ENCODE measurements at places on chromosomes 13 and 19. TPM values are rescaled to one million over a fixed set of nuclear protein-coding genes. Genes with fewer than 3 reads are reported as not detected.

DNA sequence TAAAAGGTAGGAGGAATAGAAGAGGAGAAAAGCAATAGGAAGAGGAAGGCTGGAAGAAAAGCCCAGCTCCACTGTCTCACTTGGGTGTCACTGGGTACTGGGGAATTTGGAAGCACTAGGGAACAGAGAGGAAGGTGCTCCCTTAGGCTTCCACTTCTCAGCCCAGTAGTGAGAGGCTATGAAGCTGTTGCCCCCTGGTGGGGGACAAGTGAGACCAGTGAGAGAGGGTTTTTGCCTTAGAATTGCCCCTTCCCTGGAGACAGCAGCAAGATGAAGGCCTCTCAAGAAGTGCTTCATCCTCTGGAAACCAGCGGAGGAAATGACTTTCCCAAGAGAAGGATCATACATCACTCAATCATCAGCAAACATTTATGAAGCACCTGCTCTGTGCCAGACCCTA is 4.7 kb upstream of the ZNF606 start:
- no peaks in the 10 kb centered on the region for H3K27me3 ChIP-seq
- H3K4me3 ChIP-seq = no peak overlapping the region
- H3K27ac ChIP-seq = no peak overlapping the region
- peaks cover 6% of the 10 kb centered on the region for H3K36me3 ChIP-seq
- H3K4me1 ChIP-seq = peaks cover 3% of the 10 kb centered on the region
- no peak for DNase-seq

GRCh38 chr13:96544957-96545356 is 449.3 kb downstream of the OXGR1 start:
- no peaks in the 10 kb centered on the region for H3K4me1 ChIP-seq
- no peaks in the 10 kb centered on the region for H3K36me3 ChIP-seq
- no peaks in the 10 kb centered on the region for H3K27me3 ChIP-seq
- no peak overlapping the region for H3K4me3 ChIP-seq
- no peak for DNase-seq

DNA sequence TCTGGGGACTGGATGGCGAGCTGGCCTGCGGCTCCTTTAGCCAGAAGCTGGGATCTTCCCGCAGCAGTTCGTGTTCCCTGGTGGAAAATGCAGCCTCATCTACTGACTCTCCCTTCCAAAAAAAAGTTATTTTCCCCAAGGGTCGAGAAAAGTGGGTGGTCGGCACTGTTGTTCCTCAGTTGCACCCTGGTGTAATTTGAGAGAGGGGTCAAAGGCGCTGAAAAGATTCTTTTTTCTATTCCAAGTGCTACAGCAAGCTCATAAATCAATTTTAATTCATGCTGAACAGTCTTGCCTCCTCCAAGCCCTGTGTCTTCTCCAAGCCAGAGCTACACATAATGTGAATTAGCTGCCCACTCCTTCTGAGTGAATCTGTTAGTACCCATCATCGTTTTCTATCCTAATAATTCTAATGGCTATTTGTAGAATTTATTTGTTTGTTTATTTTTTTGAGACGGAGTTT is 774 bp downstream of the SLC25A15 start:
- H3K27ac ChIP-seq = peak overlapping the region; percentile 27
- no peak for DNase-seq
- no peak overlapping the region for H3K4me3 ChIP-seq
- no peaks in the 10 kb centered on the region for H3K27me3 ChIP-seq
- H3K36me3 ChIP-seq = no peaks in the 10 kb centered on the region
- peaks cover 2% of the 10 kb centered on the region for H3K4me1 ChIP-seq

Gene DAZAP1
- total RNA-seq = 153 TPM

Gene CLDN10
- total RNA-seq = not detected

DNA sequence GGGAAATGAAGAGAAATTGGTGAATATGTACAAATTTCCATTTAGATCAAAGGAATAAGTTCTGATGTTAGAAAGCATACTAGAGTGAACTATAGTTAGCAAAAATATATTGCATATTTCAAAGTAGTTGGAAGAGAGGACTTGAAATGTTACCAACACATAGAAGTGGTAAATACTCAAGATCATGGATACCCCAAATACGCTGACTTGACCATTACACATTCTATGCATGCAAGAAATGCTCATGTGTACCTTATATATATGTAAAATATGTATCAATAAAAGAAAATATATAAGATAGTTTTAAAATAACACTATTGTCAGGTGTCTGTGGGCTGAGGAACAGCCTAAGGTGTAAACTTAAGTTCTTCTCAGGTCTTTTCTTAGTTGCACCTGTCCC is 14.6 kb upstream of the ZNF491 start:
- H3K36me3 ChIP-seq = peaks cover 13% of the 10 kb centered on the region
- no peak for DNase-seq
- H3K27me3 ChIP-seq = no peaks in the 10 kb centered on the region
- no peak overlapping the region for H3K27ac ChIP-seq
- no peak overlapping the region for H3K4me3 ChIP-seq

Gene RYR1
- 3.8 TPM for total RNA-seq

Gene BCL3
- 79.6 TPM for total RNA-seq

- peak; percentile 76 for DNase-seq
- H3K36me3 ChIP-seq = peaks cover 6% of the 10 kb centered on the region
- peak overlapping the region; percentile 41 for H3K4me3 ChIP-seq
- H3K27me3 ChIP-seq = peaks cover 29% of the 10 kb centered on the region
- H3K4me1 ChIP-seq = peaks cover 3% of the 10 kb centered on the region
Observed at GRCh38 chr19:18932216-18932841, 8.7 kb downstream of the HOMER3 start.

- peaks cover 22% of the 10 kb centered on the region for H3K36me3 ChIP-seq
- H3K27ac ChIP-seq = peak overlapping the region; percentile 96
- H3K4me3 ChIP-seq = peak overlapping the region; percentile 59
- DNase-seq = peak; percentile 16
Observed at GRCh38 chr19:57280962-57281400, 696 bp downstream of the ZNF460 start.

- H3K4me3 ChIP-seq = no peak overlapping the region
- no peak overlapping the region for H3K27ac ChIP-seq
- H3K36me3 ChIP-seq = no peaks in the 10 kb centered on the region
- no peak for DNase-seq
- H3K27me3 ChIP-seq = peaks cover 13% of the 10 kb centered on the region
Observed at GRCh38 chr19:52494518-52494917, 33.0 kb upstream of the ZNF808 start.

GRCh38 chr19:40742886-40743285 is 7.4 kb downstream of the ACTMAP start:
- no peak overlapping the region for H3K27ac ChIP-seq
- no peaks in the 10 kb centered on the region for H3K4me1 ChIP-seq
- H3K27me3 ChIP-seq = no peaks in the 10 kb centered on the region
- H3K4me3 ChIP-seq = no peak overlapping the region

GRCh38 chr19:41932720-41933332 is 4.6 kb upstream of the ERFL start:
- H3K36me3 ChIP-seq = no peaks in the 10 kb centered on the region
- DNase-seq = no peak
- no peak overlapping the region for H3K27ac ChIP-seq
- H3K4me1 ChIP-seq = peaks cover 63% of the 10 kb centered on the region
- H3K27me3 ChIP-seq = no peaks in the 10 kb centered on the region

- no peak overlapping the region for H3K4me3 ChIP-seq
- H3K27ac ChIP-seq = no peak overlapping the region
- no peaks in the 10 kb centered on the region for H3K27me3 ChIP-seq
- DNase-seq = no peak
- no peaks in the 10 kb centered on the region for H3K36me3 ChIP-seq
Observed at GRCh38 chr19:51552996-51553725, 17.9 kb upstream of the ZNF175 start.

- H3K4me1 ChIP-seq = no peaks in the 10 kb centered on the region
- H3K27me3 ChIP-seq = peaks cover 17% of the 10 kb centered on the region
Observed at GRCh38 chr19:55301459-55302317, 17.9 kb downstream of the BRSK1 start.

- H3K27me3 ChIP-seq = no peaks in the 10 kb centered on the region
- no peak for DNase-seq
- H3K36me3 ChIP-seq = no peaks in the 10 kb centered on the region
- H3K4me1 ChIP-seq = no peaks in the 10 kb centered on the region
- H3K4me3 ChIP-seq = no peak overlapping the region
Observed at GRCh38 chr13:52899206-52899605, 50.8 kb upstream of the PCDH8 start.

DNA sequence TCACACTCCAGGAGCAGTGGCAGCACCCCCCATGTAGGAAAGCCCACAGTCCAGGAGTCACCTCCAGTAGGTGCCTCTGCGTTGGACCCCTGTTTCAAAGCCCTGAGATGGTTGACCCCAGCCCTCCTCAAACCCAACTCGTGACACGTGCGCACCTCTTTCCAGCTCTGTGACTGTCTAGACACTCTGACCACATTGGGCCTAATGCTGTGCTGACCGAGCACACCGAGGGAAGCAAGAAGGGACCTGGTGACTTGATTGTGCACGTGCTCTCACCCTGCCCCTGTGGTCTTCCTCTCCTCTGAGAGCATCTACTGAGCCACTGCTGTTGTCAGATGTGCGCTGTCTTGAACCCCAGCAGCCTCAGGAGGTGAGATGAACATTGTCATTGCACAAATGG is 22.9 kb upstream of the SLC35E1 start:
- peaks cover 22% of the 10 kb centered on the region for H3K4me1 ChIP-seq
- H3K27ac ChIP-seq = peak overlapping the region; percentile 76
- no peak overlapping the region for H3K4me3 ChIP-seq
- H3K27me3 ChIP-seq = no peaks in the 10 kb centered on the region

- H3K27ac ChIP-seq = no peak overlapping the region
- no peaks in the 10 kb centered on the region for H3K4me1 ChIP-seq
Observed at GRCh38 chr19:34578751-34579150, 97.2 kb downstream of the WTIP start.

DNA sequence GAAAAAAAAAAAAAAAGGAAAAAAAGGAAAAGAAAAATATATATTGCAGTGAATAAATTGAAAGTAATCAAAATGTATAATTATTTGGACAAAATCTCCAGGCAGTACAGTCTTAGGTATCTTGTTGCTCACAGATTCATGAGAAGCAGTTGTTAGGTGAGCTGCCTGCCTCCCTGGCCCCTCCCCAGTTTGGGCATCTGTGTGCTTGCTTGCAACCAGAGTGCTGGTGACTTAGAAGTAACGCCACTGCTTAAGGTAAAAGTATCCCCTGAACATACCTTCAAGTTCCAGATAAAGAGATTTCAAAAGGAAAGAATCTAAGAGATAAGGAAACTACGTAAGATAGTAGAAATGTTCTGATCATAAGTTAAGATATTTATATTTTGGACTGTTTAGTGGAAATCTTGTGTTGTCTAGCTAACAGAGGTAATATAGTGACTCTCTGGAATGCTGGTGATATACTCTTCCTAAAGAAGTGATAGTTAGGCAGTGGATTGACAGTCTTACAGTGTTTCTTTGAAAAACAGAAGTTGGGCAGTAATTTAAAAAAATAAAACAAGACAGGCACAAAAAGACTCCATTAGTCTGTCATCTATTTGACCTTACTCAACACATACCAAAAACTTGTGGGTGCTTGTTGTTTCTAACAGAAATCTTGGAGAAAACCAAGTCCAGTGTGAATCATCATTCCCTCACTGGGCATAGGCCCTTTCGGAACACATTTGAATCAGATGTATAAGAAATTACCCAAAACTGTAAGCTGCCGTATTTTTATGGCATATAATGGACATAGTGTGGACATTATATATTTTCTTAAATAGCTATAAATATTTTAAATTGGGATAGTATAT is 38.3 kb upstream of the KCTD4 start:
- H3K4me3 ChIP-seq = no peak overlapping the region
- no peaks in the 10 kb centered on the region for H3K36me3 ChIP-seq
- DNase-seq = no peak
- no peak overlapping the region for H3K27ac ChIP-seq
